GM23338 (cell line): ENCODE measurements at places on chromosomes 2 and 18.

DNA sequence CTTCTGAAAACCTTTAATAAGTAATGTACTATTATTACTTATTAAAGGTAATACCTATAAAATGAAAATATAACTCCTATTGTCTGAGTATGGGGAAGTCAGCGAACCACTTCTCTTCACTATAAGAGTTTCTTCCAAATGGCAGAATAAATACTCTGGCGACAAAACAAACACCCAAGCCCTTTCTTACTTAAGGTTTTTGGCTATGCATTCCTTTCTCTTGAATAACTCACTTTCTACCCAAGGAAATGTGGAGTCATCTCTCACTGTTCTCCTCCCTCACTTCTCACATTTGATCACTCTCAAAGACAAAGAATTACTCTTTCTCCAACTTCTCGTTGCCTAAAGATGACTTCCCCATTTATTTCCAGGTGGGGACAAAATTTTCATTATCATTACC lies 816.8 kb upstream of the CRIM1 start:
- DNase-seq = no peak

- no peak for DNase-seq
These were observed 390.3 kb downstream of the NRXN1 start for GRCh38 chr2:50641633-50642032.

DNA sequence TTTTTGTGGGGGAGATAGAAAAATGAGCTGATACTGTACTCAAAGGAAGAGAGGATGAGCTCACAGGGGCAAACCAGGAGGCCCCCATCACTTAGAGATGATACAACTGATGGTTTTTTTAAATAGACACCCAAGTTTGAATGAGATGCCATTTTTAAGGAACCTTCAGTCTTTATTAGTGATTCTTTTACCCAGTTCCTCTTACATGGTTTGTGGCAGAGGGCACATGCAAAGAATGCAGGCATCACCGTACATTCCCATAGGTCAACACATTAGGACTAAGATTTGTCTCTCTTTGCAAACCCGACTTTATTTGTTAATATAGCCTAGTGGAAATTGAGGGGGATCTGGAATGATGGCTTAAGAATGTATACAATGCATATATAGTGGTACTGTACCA lies 250.9 kb downstream of the ASXL3 start:
- no peak for DNase-seq

DNA sequence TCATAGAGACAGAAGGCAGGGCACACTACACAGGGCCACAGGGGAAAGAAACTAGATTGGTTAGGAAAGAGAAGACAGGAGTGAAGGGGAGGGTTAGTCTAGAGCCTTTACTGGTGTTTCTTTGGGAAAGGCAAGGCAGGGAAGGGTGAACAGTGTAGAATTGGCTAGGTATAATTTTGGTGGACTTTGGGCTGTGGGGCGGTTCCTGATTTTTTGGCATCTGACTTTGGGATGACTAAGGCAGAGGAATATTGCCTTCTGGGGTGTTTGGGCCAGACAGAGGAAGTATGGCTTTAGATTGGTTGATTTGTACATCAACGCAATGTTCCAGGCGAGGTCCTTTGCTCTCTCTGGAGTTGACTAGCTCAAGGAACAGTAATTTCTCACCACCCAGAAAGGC lies 534.8 kb downstream of the DCC start:
- DNase-seq = no peak

DNA sequence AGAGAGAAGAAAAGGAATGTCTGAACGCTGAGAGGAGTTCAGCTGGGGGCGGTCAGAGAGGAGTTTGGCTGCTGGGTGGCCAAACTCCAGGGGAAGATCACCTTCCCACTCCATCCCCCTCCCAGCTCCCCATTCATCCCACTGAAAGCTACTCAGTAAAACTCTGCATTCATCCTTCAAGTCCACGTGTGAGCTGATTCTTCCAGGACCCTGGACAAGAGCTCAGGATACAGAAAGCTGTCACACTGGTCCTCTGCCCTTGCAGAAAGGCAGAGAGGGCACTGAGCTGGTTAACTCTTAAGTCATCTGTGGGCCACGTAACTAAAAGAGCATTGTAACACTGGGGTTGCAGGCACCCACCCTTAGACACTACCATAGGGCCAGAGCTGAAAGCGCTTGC lies 132.1 kb upstream of the ARL4C start:
- DNase-seq = peak; percentile 17

DNA sequence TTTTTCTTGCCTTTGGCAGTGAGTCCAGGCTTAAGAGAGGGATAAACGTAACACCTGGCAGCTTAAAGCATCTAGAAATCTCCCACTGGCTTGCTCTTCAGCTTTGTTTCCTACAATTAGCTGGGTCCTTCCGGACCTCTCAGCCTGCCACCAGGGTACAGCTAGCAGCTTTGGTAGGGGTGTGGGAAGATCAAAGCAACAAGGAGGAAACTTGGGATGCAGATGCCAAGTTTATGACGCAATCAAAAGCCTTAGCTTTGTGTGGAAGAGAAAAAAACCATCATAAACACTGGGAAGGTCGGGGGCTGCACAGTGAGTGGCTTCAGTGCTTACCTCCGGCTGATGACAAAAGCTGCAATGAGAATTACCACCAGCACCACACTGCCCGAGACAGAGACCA lies 116.9 kb downstream of the EPHA4 start:
- DNase-seq = no peak

- DNase-seq = no peak
These were observed 65.3 kb upstream of the SMAD7 start for GRCh38 chr18:49015886-49016647.

DNA sequence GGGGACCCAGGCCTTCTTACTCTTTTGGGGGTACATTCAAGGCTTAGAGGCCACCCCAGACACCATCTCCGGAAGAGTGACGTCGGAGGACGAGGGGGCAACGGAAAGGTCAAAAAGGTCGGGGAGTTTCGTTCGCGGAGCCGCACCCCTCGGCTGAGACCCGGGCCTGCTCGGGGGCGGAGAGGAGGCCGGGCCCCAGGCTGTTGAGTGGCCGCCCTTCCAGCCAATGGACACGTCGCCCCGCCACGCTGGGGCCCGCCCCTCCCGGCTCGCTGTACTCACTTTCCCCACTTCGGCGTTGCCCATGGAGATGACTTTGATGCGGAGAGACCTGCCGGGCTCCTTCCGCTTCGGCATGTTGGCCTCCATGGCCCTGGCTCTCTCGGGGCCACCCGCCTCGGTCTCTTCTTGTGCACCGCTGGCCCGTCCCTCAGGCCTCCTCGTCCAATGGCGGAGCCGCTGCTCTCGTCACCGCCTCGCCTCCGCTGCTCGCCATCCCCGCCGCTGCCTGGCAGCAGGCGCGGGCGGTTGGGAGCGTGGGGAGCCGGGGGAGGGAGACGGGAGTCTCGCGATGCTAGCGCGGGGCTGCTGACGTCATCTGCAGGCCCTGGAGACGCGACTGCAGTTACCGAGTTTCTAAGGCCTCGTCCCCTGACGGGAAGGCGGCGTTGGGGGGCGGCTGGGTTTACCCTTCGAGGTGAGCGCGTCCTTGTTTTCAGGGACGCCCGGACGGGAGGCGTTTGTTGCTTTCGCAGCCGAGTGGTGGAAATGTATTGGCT lies at the start of gene DNAJC27:
TSS of gene DNAJC27 (minus strand) at position 420 of the 779 bp plus-strand sequence. CDS start at position 369, 51 bp downstream.
- DNase-seq = peak; percentile 98

DNA sequence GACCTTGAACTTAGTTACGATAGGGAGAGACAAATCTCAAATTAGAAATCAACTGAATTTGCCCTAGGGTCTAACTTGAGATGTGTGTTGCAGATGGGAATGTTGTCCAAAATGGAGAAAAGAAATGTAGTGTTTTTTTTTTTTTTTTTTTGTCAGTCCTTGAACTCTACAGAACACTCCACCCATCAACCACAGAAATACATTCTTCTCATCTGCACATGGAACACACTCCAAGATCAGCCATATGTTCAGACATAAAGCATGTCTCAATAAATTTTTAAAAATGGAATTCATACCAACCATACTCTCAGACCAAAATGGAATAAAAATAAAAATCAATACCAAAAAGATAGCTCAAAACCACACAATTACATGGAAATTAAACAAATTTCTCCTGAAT lies 526.5 kb downstream of the FBXO15 start:
- DNase-seq = no peak

- no peak for DNase-seq
These were observed 743.3 kb downstream of the SLC4A3 start for GRCh38 chr2:220370764-220371163.

DNA sequence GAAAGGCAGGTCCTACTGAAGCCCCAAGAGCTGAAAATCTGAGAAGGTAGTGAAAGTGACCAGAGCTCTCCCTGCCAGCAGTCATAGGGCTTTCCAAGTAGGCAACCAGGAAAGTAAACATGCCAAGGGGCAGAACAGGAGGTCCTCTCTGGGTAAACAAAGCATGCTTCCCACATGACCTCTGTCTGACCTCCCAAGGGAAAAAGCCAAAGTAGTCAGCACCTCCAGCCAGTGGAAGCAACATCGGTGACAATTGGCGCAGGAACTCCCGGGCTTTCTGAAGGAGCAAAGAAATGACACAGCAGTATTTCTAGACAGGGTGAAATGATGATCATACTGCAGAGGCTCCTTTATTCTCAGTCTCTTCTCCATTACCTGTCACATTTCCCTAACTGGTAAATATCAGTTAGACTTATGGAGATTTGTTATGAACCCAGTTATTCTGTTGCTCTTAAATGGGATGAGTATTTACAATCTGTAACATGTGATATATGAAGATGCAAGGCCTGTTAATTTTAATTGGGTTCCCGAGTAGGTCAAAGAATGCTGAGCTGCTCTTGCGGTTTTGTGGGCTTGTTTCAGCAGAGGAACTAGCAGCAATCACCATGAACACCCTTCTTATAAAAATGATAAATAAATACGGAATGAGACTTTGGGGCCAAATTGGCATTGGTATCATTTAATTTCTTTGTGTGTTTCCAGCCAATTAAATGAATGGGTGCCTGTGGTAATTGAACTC lies 321.0 kb downstream of the RND3 start:
- DNase-seq = no peak

DNA sequence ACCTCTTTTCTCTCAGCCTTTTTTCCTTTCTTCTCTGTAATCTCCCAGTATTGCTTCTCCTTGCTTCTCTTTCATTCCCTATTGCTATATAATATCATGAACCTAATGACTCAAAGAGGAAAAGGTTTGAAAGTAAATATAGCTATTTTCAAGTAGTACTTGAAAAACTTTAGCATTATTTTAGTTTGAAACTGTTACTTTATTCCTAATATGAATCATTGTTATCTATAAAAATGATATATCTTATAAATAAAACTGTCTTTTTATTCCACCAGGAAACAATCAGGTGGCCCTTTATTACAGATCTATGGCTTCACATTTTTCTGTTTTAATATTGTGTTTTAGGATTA lies 311 bp upstream of the SCN1A start:
- DNase-seq = no peak

GRCh38 chr18:22398464-22398863 lies 19.3 kb downstream of the CTAGE1 start:
- DNase-seq = peak; percentile 22

DNA sequence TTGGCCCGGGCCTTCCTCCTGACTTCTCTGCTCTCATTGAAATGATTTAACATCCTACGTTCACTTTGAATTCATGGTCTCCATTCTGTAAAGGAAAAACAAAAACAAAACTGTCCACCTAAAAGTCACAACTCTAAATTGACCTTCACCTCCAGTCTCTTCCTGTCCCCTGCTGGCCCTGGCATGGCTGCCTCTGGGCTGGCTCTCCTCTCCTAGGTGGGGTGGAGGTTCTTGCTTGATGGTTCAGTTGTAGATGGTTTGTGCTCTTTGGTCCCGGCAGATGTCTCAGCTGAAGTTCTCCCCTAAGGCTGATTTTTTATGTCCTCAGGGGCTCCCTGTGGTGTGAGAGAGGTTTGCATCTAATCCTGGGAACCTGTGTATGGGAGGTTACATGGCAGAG lies 121.1 kb downstream of the ACKR3 start:
- DNase-seq = no peak

- no peak for DNase-seq
These were observed 13.7 kb upstream of the DAPL1 start for GRCh38 chr2:158781353-158781961.

GRCh38 chr2:169712791-169713227 lies 18.5 kb downstream of the PHOSPHO2 start:
- DNase-seq = no peak

- DNase-seq = no peak
These were observed 148.8 kb downstream of the GBX2 start for GRCh38 chr2:236019434-236019833.

GRCh38 chr18:23238152-23238531 lies 102.9 kb downstream of the CABLES1 start:
- no peak for DNase-seq

- no peak for DNase-seq
These were observed 302.1 kb downstream of the HRH4 start for GRCh38 chr18:24762511-24762910.

GRCh38 chr2:120108049-120108448 lies 95.2 kb downstream of the EPB41L5 start:
- DNase-seq = no peak

GRCh38 chr2:41736586-41736985 lies 311.2 kb upstream of the PKDCC start:
- DNase-seq = no peak

DNA sequence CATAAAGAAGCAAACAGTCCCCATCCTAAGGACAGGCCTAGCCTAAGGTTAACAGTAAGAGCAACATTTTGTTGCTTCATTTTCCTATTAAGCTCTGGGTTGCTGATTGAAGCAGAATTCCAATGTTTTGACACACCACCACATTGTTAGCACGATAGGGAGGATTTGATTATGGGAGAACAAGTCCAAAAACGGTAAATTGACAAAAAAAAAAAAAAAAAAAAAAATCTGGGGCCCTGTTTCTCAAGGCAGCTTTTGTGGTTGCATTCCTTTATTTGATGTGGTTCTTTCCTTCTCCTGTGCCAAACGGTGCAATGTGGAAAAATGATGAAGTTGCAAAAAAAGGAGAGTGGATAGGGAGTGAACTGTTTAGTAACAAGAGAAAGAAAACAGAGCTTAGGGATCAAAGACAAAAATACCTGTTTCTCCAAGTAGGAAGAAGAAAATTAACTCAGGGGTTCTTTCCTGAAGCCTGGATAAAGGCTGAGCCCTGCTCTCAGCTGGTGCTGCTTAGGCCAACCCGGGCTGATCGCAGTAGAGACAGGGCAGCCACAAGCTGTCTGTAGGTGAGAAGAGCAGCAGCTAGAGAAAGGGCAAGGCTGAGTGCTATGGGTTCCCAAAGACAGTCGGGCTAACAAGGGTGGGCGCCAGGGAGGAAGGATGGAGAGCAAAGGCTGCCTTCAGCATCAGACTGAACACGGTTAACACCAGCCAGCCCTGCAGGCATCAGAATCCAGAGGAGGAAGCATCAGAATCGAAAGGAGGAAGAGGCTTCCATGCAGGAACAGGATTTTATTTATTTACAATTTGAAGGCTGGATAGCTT lies 167.8 kb upstream of the FOSL2 start:
- no peak for DNase-seq
